Right renal pelvis (tissue), 4 donors: ENCODE measurements at places on chromosomes 3 and 15.

- no peak for DNase-seq
Observed at GRCh38 chr3:101950985-101951733, 101.8 kb downstream of the NFKBIZ start.

- no peak for DNase-seq
Observed at GRCh38 chr15:58260205-58260724, 122.1 kb downstream of the AQP9 start.

DNA sequence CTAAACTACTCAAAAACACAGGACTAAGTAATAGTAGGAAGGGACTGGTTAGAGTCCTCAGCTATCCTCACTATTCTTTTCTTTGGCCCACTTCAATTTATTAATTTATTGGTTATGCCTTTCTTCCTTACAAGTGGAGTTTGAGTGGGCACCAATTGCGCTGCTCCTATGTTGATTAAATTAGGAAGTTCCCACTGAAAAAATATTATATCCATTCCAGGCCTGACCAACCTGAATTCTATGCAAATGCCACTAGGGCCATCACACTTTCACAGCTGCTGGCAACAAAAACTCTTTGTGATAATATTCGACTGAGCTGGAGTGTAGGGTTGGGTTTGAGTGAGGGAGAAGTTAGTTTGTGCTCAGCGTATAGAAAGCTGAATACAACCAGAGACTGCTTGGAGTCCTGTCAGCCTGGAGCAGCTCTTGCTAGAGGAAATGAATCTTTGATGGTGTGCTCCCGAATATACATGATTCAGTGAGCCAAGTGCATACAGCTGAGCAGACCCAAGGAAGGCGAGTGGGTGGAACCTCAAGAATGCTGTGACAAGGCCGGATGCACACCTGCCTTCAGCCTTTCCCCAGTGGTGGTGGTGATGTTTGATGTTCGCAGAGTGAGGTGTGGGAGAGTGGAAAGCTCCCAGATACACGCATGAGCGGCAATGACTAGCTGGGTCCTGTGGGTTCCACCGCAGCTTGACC is 1.5 kb downstream of the ARHGEF3 start:
- no peak for DNase-seq

DNA sequence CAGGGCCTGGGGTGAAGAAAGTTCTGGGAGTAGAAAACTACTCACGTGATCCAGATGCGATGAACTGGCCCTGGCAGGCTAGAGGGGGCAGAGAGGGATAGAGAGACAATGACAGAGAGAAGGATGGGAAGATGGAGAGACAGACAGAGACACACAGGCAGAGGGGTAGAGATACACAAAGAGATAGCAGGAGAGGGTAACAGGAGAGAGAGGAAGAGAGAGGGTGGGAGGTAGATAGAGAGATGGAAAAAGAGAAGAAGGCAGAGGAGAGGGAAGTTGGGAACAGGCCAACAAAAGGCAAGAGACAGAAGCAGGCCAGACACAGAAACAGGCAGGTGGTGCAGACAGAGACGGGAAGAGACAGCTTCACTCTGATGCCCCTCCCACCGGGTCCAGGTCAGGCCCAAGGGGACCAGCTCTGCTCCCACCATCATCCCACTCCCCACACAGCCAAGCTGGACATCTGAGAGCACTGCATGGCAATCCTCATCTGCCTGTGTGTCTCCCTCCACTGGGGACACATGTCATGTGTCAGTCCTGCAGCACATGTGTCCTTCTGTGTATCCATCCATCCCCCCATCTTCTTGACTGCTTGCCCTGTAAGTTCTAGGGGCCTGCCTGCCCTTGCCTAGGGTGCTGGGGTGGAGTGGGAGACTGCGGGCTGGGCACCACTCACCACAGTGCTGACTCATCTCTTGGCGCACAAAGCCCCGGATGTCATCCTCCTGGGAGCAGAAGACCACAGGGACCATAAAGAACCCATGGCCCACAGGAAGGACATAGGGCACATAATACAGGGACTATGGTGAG is 2.2 kb upstream of the UCN2 start:
- DNase-seq, result no peak

GRCh38 chr15:62495670-62496614 is 330.9 kb upstream of the C2CD4B start:
- no peak for DNase-seq

- DNase-seq, result no peak
Observed at GRCh38 chr15:100350434-100351226, 8.9 kb upstream of the ADAMTS17 start.

DNA sequence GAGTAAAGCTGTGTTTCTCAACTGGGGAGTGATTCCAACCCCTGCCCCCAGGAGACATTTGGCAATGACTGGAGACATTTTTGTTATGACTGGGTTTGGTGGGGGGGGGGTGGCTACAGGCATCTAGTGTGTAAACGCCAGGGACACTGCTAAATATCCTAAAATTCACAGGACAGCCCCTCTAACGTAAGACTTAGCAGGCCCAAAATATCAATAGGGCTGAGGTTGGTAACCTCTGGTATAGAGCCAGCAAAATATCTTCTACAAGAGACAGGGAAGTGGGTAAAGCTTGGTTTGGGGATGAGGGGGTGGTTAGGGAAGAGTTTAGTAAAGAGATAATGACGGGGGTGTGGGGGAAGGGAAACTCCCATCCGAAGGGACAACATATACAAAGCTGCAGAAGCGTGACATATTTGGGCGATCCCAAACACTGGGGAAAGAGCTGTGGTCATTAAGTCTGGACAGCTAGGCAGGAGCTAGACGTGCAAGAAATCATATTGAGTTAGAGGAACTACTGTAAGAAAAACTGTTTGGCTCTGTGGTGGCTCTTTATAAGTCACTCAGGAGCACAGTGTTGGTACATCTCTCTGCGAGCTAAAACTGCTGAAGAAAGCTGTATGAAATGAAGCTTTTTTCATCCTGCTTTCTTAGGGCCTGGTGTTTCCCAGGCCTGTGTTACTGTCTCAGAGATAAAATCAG is 697 bp upstream of the TRIM69 start:
- DNase-seq, result no peak

DNA sequence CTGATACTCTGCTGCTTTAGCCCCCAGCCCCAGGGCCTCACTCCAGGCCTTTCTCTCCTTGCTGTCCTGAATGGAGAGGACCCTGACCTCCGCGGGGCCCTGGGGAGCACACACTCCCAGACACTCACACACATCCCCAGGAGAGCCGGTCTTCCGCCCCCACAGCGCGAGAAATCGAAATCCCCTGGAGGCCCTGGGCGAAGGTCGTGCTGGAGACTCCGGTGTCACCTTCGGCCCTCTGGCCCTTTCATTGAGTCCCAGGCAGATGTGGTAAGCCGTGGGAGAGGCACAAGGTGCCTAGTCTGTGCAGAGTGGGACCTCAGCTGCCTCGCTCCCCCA is 848 bp upstream of the GOLGA8B start:
- DNase-seq, result no peak

- DNase-seq, result no peak
Observed at GRCh38 chr3:135090020-135090717, 295.1 kb downstream of the EPHB1 start.

DNA sequence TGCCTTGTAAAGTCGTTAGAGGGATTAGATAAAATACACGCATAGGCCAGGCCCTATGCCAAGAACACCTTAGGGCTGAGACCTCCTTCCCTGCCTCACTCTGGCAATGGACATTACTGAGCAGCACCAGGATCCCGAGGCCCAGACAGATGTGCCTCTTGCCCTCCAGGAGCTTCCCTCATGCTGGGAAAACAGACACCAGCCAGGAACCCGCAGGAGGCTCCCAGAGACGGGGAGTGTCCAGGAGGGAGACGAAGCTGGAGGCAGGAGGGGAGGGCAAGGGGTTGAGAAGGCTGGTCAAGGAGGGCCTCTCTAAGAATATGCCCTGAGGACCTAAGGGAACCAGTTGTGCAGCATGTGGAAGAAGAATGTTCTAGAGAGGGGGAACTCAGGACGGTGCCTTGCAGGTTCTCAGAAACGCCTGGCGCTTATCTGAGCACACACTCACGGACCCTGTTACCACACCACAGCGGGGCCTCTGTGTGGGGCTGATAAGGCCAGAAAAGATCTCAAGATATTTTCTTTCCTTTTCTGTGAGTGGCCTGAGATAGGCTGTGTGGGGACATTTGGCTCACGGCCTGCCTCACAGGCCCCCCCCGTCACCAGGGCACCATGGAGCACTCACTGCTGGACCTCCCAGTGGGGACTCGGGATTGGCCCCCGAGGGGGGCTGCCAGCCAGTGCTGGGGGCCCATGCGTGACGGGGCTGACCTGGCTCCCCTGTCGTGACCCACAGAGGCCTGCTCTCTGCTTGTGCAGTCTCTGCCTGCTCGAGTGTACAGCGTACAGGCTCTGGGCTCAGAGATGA is 22.0 kb upstream of the CYP11A1 start:
- DNase-seq, result no peak

- DNase-seq, result no peak
Observed at GRCh38 chr15:48573780-48574179, 71.7 kb downstream of the FBN1 start.

- no peak for DNase-seq
Observed at GRCh38 chr3:109059264-109059663, 58.7 kb downstream of the MORC1 start.

- DNase-seq, result no peak
Observed at GRCh38 chr3:63900459-63900858, 11.7 kb downstream of the SCAANT1 start.

DNA sequence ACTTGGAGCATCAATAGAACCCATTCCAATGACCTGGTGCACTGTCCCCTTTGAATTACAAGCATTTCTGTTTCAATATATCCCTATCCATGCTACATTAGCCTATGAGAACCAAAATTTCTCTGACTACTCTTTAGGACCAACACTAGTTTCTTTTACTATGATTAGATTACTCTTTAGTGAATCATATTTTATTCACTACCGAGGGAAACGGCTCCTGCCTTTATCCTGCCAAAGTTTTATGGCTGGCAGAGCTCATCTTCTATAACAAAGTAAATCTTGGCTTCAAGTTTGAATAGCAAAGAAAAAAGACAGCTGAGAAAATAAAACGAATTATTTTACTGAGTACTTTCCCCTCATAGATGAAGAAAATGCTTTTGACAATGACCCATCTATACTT is 120.9 kb downstream of the SLC9A9 start:
- DNase-seq, result no peak

- DNase-seq, result no peak
Observed at GRCh38 chr15:81924729-81925128, 121.1 kb downstream of the MEX3B start.

DNA sequence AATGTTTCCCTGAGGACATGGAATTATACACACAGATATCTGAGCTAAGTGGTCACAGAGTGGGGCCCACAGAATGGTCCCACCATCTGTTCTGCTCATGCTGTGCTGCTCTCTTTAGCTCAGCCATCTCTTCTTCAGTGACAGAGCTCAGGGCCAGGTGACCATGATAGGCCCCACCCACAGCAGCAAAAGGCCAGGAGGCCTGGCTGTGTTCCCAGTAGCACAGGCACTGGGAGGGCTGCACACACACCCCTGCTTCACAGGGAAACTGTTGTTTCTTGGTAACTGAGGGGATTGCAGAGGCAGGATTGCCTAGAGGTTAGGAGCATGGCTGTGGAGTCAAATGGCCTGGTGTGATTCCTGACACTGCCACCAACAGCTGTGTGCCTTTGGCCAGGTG is 4.8 kb upstream of the FBXW12 start:
- no peak for DNase-seq

DNA sequence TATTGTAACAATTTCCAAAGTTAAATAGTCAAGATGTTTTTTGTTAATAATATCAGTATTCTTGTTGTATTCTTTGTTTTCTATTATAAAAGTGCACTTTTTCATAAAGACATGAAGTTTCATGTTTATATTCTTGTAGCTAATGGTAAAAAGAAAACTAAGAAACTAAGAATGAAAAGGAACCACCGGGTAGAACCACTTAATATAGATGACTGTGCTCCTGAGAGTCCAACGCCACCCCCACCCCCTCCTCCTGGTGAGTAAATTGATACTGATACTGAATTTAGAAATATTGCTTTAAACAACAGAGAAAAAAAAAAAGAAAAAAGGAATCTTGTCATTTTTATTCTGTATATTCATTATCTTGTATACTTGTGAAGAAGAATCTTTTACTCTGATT is 13.4 kb downstream of the DHFR2 start:
- no peak for DNase-seq

DNA sequence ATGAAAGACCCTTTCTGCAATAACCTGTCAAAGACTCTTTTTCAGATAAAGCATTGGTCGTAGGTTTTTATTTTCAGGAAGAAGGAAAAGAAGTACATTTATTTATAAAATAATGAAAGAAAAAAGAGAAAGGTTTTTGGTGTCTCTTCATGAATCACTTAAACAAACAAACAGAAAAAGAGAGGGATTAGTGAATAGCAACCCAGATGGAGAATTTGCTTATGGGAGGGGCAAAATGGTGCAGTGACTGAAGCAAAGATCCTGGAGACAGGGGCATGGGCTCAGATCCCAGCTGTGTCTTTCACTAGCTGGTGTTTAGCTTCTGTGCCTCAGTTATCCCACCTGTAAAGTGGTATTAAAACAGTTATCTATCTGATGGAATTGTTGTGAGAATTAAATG is 78.6 kb upstream of the PFN2 start:
- DNase-seq, result no peak

DNA sequence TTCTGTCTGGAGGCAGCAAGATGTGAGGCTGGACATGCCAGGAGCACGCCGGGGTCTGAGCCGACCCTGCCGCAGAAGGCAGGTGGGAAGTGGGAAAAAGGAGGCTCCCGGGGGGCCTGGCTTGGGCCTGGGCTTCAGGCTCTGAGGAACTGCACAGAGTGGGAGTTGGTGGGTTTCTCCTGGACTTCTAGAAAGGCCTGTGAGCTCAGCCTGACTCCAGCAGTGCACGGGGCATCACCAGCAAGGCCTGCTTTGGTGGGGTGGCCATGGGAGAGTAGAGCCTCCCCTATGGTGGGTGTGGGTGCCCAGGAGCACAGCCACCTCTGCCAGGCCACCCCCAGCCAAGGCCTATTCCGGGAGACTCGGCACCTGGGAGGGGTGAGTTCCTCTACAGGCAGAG is 18.1 kb upstream of the SLC41A3 start:
- DNase-seq, result no peak

DNA sequence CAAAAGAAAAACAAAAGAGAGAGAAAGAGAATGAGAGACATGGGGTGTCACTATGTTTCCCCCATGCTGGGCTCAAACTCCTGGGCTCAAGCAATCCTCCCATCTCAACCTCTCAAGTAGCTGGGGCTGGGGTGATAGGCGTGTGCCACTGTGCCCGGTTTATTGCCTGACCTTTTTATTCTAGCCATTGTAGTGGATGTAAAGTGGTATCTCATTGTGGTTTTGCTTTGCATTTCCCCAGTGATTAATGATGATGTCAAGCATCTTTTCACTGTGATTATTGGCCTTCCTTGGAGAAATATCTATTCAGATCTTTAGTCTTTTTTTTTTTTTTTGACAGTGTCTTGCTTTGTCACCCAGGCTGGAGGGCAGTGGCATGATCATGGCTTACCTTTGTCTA is 37.7 kb upstream of the GK5 start:
- no peak for DNase-seq

GRCh38 chr15:101723171-101723873 is 951 bp downstream of the TARS3 start:
- DNase-seq, result peak; percentile 15
